ENCODE measurements at places on chromosomes 4 and X. TPM values are rescaled to one million over a fixed set of nuclear protein-coding genes. Genes with fewer than 3 reads are reported as not detected.

DNA sequence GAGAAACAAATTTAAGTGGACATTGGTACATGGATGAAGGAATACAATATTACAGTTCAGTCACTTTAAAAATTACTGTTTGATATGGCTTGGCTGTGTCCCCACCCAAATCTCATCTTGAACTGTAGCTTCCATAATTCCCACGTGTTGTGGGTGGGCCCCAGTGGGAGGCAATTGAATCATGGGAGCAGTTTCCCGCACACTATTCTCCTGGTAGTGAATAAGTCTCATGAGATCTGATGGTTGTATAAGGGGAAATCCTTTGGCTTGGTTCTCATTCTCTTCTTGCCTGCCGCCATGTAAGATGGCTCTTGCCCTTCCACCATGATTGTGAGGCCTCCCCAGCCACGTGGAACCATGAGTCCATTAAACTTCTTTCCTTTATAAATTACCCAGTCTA lies 804.2 kb upstream of the FRG1 start:
- DNase-seq, result no peak

Gene FABP2
- not detected for total RNA-seq

DNA sequence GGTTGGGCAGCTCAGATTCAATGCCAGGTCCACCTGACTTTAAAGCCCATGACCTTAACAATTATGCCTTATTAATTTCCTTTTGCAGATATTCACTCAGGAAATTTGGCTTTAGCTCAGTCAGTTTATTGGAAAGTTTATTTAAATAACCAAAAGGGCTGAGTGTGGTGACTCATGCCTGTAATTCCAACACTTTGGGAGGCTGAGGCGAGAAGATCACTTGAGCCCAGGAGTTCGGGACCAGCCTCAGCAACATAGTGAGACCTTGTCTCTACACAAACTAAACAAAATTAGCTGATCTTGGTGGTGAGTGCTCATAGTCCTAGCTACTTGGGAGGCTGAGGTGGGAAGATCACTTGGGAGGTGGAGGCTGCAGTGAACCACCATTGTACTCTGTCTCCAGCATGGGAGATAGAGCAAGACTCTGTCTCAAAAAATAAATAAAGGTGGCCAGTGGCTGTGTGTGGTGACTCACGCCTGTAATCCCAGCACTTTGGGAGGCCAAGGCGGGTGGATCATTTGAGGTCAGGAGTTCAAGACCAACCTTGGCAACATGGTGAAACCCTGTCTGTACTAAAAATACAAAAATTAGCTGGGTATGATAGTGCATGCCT lies 43.3 kb downstream of the RHOH start:
- no peak for DNase-seq

DNA sequence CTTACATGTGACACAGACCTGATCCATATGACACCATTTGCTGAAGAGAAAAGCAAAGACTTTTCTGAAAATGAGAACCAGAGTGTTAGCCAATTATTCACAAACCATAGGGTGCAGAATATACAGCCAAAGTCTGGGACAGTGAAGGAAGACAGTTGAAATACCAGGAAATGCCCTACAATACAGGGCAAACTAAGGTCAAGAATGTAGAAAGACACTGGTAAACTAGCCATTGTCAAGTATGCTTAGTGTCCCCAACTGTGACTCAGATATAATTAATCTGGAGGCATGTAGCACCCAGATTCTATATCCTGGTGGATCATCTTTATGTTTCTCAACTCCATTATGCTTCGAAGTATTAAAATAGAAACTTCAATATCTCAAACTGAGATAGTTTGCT lies 200.9 kb upstream of the FSTL5 start:
- no peak for DNase-seq

Gene SCML1
- total RNA-seq, result 9.7 TPM

DNA sequence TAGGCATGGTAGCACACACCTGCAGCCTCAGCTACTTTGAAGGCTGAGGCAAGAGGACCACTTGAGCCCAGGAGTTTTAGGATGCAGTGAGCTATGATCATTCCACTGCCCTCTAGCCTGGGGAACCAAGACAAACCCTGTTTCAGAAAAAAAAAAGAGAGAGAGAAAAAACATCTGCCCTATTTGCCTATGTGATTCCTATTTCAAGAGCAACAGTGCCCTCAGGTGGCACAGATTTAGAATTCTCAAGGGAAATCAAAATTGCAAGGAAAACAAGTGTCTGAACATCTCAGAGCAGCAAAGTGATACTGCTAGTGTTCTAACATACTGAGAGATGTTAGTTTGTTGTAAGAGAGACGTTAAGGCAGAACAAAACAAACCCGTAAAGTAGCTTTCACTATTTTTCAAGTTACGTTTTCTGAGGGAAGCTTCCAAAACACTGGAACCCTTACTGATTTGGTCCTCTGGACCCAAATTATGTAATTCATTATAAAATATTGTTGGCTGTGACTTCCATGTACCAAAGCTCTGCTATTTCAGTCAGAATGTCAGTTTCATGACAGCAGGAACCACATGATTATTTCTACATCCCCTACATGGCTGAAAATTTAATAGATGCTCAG lies 7.9 kb downstream of the BDH2 start:
- DNase-seq, result peak; percentile 71

Gene TMPRSS11B
- not detected for total RNA-seq

- no peak for DNase-seq
Measured at GRCh38 chr4:170651786-170652185, 562.0 kb upstream of the AADAT start.

Gene BLOC1S4
- total RNA-seq, result 24.6 TPM

GRCh38 chr4:22500128-22500611 lies 15.7 kb downstream of the ADGRA3 start:
- DNase-seq, result no peak

- DNase-seq, result peak; percentile 7
Measured at GRCh38 chr4:150150629-150151062, 72.4 kb downstream of the DCLK2 start.

- no peak for DNase-seq
Measured at GRCh38 chrX:100643956-100644860, at the start of gene SRPX2. Gene SRPX2, plus strand, starts transcription at chrX:100644199. Its CDS starts 2,124 bp downstream, at chrX:100646323.

- no peak for DNase-seq
Measured at GRCh38 chr4:71167083-71167482, 171.7 kb upstream of the SLC4A4 start.

Gene RIPPLY1
- total RNA-seq, result not detected

Gene BANK1
- 0.19 TPM for total RNA-seq

- no peak for DNase-seq
Measured at GRCh38 chr4:3699678-3700077, 66.5 kb upstream of the ADRA2C start.

DNA sequence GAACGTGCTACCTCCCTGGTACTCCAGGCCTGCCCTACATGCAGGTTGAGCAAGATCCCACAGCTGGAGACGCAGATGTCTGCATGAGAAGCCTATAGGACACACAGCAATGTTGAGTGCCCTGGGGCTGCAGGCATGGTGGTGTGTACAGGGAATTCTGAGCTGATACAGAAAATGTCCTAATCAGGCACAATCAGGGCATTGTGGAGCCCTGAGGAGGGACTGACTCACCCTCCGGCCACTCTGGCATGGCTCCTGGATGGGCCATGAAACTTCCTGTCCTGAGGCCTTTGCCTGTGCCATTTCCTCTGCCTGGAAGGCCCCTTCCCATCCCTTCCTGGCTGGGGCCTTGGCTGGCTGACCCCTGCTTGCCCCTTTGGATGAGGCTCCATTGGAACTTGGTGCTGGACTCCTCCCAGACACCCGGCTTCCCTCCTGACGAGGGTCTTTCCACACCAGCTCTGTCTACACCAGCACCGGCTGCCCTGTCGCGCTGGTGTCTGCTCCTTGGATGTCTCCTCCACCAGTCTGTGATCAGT lies 16.7 kb upstream of the AFAP1 start:
- no peak for DNase-seq

DNA sequence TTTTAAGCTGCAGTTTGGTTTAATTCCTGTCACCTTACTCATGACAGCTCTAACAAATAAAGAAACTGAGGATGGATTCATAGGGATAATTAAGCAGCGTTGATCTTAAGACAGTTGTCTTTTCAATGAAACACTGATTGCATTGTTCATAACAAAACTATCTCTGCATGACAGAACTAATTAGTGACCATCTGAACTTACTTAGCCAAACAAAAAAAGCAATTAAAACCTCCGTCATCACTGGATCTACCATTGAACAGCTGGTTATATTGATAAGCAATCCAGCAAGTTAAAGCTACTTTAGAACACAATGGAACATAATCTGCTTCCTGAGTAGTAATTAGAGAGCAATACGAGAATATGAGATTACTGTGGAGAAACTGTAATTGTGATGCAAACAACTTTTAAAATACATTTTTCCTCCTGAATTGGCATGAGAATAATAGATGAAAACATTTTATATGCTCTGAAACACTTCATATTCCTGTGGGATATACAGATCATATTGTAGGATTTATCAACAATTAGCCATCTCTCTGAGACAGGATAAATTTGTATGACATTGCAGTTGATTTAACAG lies 2576.8 kb downstream of the PCDH7 start:
- DNase-seq, result peak; percentile 28

DNA sequence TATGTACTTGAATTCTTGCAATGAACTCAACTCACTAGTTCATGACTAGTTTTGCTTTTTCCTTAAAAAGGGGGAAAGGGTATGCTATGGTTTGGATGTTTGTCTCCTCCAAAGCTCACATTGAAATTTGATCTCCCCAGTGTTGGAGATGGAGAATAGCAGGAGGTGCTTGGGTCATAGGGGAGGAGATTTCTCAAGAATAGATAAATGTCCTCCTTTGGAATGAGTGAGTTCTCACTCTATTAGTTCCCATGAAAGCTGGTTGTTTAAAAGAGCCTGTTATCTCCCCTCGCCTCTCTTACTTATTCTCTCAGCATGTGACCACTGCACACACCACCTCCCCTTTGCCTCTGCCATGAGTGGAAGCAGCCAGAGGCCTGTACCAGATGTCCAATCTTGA lies 109.4 kb upstream of the INTU start:
- no peak for DNase-seq

Gene SPACA5
- total RNA-seq, result not detected

Gene TEX13C
- total RNA-seq, result not detected

DNA sequence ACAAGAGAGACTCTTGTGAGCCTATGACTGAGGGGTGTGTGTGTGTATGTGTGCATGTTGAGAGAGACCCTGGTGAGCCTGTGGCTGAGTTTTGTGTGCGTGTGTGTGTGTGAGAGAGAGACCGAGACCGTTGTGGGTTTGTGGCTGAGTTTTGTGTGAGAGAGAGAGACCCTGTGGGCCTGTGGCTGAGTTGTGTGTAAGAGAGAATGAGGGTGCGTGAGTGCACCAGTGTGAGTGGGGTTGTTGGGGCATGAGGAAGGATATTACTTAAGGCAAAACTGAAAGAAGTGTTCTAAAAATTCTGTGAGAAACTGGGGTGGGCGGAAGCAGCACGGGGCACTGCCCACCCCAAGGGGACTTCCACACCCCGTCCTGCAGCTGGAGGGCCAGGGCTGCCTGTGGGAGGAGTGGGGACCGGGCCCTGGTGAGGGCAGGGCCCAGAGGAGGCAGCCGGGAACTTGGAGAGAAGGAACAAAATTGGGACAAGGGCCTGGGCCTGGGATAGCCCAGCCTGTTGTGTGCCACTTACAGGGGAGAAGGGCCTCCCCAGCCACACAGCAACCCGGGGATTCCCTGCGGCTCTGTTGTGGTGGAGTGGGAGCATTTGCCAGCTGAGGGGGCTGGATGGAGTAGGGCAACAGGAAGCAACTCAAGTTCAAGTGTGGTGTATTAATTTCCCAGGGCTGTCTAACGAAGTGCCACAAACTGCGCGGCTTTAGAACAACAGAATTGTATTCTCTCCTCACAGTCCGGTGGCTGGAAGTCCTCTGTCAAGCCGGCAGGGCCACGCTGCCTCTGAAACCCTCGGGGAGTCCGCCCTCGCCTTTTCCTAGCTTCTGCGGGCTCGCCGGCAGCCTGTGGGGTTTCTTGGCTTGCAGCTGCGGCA lies 22.1 kb downstream of the TMEM131L start:
- peak; percentile 33 for DNase-seq
